ENCODE measurements at places on chromosomes 2 and 18.

- no peak for DNase-seq
Observed at GRCh38 chr2:14194233-14194632, 438.3 kb upstream of the LRATD1 start.

- no peak for DNase-seq
Observed at GRCh38 chr2:233250568-233250967, 905 bp upstream of the ATG16L1 start.

- no peak for DNase-seq
Observed at GRCh38 chr18:62744076-62744968, 29.0 kb downstream of the PHLPP1 start.

DNA sequence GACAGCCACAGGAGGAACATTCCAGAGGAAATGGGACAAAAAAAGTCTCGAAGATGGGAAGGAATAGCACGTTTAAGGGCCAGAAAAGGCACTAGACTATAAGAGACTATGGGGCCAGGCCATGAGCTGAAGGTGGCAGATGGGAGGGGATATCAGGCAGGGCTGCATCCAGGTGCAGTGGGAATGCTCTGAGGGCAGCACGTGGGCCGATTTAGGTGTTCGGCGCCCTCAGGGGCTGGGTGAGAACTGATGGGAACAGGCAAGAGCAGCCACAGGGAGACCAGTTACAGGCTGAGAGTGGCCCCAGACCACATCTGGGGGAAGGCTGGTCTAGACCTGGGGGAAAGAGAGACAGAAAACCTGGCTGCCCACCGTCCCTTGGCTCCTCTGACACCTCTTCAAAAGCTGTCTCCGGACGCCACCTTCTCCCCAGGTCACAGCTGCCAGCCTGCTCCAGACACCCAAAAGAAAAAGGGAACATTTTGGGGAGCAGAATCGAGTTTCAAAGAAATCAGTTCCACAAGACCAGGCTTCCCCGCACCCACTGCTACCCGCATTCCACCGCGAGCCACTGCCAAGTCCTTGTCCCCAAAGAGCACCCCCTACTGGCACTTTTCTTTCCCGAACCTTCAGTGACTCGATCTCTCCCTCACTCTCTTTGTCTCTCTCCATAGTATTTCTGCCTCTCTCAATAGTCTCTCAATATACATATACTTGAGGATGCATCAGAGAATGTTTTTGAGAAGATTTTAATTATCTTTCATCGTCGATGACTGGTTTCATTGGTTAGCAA lies 190.1 kb upstream of the AGAP1 start:
- DNase-seq: no peak

DNA sequence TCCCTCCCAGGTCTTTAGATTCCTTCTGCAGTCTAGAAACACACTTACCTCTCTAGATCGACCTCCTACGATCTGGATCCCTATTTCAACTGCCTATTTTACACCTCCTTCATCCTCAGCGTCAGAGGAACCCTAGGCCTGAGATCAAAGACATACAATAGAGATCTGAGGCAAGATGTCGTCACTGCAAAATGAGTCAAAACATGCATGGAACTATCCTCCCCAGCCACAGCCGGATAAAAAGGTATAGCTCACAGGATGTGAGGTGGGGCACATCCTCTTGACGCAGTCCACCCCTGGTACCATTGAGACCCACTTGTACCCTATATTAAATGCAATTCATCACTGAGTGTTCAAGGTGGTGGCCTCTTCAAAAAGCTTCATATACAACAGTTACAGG lies 63.7 kb upstream of the DNAJC10 start:
- no peak for DNase-seq

GRCh38 chr2:123614596-123614995 lies 410.5 kb upstream of the CNTNAP5 start:
- DNase-seq: no peak

DNA sequence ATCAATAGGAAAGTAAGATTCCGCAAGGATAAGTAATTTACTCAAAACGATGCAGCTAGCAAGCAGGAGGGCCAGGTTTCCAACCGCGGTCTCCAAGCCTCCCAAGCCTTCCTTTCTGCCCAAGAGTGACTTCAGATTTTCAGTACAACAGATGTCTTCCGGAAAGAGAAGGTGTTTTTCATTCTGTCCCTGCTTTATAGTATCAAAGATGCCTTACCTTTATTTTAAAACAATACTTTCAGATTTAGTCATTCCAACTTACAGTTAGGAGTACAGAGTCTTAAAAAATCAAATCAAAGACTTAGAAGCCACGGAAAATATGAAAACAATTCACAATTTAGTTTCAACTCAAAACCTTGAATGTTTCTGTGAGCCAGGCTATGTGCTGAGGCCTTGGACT lies 43.6 kb downstream of the CYB5A start:
- DNase-seq: no peak

DNA sequence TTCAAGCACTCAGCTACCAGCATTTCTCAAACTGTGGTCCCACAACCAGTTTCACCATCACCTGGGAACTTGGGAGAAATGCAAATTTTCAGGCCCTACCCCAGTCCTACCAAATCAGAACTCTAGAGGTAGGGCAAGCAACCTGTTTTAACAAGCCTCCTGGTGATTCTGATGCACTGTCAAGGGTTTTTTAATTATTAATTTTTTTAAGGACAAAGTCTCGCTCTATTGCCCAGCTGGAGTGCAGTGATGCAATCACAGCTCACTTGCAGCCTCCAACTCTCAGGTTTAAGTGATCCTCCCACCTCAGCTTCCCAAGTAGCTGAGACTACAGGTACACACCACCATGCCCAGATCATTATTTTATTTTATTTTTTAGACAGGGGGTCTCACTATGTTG lies 7.8 kb downstream of the ACMSD start:
- no peak for DNase-seq

DNA sequence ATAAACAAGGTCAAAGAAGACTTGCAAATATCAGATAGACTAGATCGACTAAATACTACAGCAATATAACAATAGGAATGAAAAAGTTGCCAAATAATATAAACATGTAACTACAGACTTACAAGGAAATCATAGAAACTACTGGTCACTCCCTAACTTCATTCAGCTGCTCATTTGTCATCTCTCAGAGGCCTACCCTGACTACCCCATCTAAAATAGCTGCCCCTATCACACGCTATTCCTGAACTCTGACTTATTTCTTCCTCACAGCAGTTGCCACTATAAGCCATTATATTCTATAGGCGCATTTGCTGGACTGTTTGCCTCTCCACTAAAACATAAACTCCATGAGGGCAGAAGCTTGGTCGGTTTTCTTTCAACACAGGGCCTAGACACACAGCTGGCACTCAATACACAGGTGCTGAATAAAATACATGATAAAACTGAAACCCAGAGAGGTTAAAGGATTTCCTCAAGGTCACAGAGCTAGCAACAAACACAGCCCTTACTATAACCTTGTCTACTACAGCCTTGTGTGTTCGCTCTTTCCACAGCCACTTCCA lies 1.8 kb downstream of the STRN start:
- DNase-seq: no peak

- no peak for DNase-seq
Observed at GRCh38 chr2:100929147-100929546, 72.9 kb upstream of the RPL31 start.

DNA sequence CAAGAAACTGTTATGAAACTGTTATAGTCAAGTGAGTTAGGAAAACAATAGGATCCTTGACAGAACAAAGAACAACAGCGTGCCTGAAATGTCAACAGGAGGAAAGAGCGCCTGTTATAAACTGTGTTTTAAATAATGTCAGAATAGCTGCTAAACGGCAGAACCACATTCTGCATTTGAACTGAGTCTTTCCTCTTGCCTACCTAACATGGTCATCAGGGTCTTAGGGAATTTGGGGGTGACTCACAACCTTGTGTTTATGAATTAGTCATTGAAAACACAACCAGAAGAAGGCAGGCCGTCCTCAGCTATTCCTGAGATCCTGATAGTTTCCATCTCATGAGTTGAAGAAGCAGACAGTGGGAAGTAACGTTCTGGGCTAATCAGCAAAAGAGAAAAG lies 222.0 kb upstream of the FN1 start:
- DNase-seq: no peak

DNA sequence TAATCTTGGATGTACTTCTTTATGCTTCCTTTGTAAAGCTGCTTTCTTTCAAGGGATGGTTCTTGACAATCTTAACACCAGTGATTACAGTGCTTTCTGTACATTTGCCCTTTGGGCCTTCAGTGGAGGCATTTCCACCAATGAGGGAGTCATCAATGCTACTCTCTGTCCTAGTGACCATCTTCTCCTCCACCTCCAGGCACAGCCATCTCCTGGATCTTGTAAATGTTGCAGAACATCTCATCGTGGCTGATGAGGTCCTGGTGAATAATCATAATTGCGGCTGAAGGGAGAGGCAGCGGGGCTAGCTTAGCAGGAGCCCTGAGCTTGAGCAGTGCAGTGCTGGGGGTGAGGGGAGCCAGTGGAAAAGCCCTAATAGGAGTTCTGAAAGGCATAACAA lies 32.5 kb downstream of the IDH1 start:
- no peak for DNase-seq

- DNase-seq: no peak
Observed at GRCh38 chr18:58612315-58613055, 16.4 kb downstream of the ALPK2 start.

GRCh38 chr18:31409276-31409675 lies 32.7 kb downstream of the DSG4 start:
- no peak for DNase-seq

DNA sequence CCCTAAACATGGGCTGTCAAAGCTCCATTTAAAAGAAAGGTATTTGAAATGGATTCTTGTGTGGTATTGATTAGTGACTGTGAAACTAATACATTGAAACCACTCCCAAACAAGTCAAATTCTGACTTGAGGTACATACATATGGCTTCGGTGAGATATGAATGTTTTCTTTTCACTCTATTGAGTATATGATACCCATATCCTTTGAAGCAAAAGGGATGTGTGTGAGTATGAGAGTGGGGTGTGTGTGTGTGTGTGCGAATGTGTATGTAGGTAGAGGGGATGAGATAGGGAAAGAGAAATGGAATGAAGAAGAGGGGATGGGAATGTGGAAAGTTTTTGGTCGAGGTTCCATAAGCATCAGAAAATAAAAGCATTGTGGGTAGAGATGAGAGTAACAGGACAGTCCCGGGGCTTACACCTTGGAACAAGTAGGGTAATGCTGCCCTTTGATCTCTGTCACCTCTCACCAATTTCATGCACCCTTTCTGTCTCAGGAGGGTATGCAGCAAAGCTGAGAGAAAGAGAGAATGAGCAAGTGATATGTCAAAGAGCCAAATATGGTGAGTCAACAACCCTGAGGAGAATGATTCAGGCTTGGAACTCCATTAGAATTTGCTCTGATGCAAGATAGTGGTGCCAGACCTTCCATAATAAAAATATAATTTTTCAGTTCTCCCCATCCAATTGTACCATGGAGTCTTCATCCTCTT lies 64.0 kb upstream of the ZEB2 start:
- no peak for DNase-seq

- DNase-seq: no peak
Observed at GRCh38 chr2:36499128-36499820, 98.7 kb downstream of the FEZ2 start.

GRCh38 chr2:143313861-143314260 lies 184.6 kb downstream of the ARHGAP15 start:
- DNase-seq: no peak

- DNase-seq: no peak
Observed at GRCh38 chr18:77092104-77093066, 40.2 kb downstream of the MBP start.

DNA sequence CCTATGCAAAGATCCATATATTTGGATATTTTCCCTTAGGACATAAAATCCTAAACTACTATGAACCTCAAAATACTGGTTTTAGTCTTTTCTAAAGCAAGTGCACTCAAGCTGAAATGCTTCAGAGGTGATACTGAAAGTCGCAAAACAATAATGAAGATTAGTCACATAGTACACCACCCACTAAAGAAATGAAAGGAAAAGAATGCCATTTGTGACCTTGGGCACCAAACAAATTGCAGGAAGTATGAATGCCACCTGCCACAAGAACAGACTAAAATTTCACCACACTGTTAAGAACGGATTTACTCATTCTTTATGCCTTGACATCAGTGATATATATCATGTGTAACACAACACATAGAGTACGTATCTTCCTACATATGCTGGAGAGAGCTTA lies 161.5 kb downstream of the ZNF521 start:
- no peak for DNase-seq

- no peak for DNase-seq
Observed at GRCh38 chr18:46711444-46711863, 45.4 kb downstream of the ST8SIA5 start.

GRCh38 chr2:163135256-163135655 lies 296.7 kb upstream of the KCNH7 start:
- DNase-seq: no peak

DNA sequence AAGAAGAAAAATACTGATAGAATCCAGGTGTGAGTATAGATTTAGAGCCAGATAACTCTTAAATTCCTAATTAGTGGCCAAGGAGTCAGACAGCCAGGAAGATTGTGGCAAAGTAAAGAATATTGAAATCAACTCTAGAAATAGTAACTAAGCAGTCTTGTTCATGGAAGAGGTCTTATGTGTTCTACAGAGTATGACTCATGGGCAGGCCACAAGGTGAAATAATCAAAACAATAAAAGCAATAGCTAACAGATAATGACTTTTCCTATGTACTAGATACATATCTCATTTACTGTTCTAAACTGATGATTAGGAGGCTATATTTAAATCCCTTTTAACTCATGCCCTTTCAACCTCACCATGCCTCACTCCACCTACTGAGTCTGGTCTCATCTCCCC lies 227.4 kb upstream of the COL3A1 start:
- DNase-seq: no peak

GRCh38 chr18:60649842-60650536 lies 277.4 kb upstream of the MC4R start:
- DNase-seq: no peak

DNA sequence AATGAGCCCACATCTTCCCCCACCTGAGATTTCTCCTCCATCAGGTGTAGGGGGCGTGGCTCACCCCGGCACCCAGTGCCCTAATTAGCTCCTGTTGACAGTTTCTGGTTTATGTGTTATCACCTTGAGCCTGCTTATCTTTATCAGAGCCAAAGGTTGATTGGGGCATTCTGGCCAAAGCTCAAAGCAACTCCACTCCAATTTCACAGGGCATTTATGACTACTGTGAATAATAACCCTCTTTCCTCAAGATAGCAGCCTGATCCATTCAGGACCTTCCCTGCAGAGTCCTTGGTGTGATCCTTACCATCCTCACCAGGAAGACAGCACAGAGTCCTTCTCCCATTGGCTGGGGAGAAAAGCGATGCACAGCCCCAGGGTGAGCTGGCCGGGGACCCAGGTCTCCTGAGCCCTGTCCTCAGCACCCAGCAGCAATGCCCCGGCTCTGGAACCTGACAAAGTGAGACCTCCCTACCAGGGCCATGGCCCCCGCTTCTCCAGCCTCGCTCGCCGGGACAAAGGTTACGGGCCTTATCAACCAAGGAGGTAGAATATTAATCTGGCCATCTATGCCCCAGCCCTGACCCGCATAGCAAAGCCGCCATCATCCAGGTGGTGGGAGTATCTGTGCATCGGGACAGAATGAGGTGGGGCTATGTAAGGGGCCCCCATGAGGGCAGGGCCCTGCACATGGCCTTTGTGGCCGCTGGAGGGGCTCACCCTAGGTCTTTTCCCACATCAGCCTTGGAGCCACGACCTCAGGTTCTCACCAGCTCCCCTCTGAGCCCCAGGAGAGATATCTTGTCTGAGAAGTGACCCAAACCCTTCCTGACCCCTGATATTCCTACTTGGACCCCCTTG lies 64.5 kb downstream of the ZFP36L2 start:
- DNase-seq: no peak

GRCh38 chr2:179726461-179727180 lies 134.8 kb downstream of the ZNF385B start:
- no peak for DNase-seq

Data from caudate nucleus (tissue), 63 donors.